ENCODE measurements at places on chromosomes 7 and 10.

- DNase-seq: no peak
These were observed 10.3 kb downstream of the TMEM106B start for GRCh38 chr7:12221414-12221813.

DNA sequence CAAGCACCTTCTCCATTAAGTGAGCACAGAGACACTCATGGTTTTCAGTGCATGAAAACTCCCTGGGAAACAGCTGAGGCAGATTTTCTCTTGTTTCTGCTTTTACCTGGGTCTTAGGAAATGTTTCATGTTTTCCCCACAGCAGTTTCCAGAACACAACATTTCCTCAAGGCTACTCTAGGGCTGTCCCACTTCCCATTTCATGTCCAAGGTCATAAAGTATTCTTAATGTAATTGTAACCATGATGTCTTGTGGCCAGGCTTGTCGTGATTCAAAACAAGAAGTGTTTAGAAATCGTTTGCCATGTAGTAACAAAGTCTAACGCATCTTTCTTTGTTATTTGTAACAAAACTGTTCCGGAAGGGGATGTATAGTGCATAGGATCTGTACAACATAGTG is 83.8 kb upstream of the NRP1 start:
- no peak for DNase-seq

- no peak for DNase-seq
These were observed 18.2 kb downstream of the POLR3A start for GRCh38 chr10:78011065-78011464.

- DNase-seq: no peak
These were observed 240.2 kb upstream of the NPSR1 start for GRCh38 chr7:34417781-34418180.

- DNase-seq: no peak
These were observed 33.2 kb upstream of the TCERG1L start for GRCh38 chr10:131344747-131345146.

DNA sequence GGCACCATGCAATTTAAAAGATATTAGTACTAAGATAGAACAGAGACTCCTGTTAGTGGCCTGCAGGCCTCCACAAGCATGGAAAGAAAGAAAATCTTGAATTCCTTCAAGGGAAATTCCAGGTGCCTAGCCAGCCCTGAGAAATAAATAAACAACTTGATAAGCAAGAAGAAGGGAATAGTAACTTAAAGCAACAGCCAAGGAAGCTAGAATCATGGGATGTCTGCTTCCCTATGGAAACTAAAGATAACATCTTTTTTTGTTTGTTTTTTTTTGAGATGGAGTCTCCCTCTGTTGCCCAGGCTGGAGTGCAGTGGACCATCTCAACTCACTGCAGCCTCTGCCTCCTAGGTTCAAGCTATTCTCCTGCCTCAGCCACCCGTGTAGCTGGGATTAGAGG is 128.6 kb downstream of the SKIDA1 start:
- DNase-seq: no peak

DNA sequence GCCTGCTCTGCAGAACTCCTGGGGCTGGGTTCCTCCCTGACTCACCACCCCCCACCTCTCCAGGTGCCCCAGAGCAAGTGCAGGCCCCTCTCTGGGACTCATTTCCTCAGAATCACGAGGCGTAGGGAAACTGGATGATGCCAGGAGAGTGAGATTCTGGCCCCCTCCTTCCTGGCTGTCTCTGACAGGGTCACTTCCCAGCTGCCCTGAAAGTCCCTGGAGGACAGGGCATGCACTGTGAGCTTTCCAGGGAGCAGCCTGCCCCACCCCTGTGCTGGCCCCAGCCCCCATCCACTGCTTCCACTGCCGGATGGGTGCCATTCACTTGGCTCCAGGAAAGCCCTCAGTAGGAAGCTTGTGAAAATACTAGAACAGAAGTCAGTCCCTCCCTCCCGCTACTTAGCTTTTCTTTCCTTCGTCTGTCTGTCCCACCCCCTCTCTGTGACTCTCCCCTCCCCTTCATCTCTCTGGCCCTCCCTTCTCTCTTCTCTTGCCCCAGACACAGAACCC is 10.4 kb downstream of the TACR2 start:
- peak; percentile 80 for DNase-seq

DNA sequence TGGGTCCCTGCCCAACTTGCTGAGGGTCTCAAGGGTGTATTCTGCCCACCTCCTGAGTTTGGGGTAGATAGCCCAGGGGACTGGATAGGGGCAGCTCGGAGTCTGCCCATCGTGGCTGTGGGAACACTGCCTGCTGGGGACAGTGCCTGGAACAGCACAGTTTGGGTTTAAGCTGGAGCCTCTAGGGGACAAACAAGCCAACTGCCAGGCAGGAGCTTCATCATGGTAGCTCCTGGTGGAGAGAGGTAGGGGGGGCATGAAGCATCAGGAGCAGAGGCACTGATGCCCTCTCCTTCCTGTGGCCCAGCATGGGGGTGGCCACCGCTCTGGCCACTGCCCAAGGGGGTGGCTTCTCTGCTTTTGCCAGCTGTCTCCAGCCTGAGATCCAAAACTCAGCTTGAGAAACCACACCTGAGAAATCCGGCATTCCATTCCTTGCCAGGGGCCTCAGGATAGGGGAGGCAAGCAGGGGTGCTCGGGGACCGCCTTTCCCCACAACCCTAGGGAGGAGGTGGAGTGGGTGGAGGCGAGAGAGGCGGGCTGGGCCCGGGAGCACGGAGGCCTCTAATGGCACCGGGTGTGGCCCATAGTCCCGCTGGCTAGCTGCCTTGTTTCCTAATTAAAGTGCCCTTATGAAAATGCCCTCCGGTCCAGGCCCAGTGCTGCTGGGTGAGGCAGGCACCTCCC is 47.6 kb downstream of the UNC5B start:
- no peak for DNase-seq

DNA sequence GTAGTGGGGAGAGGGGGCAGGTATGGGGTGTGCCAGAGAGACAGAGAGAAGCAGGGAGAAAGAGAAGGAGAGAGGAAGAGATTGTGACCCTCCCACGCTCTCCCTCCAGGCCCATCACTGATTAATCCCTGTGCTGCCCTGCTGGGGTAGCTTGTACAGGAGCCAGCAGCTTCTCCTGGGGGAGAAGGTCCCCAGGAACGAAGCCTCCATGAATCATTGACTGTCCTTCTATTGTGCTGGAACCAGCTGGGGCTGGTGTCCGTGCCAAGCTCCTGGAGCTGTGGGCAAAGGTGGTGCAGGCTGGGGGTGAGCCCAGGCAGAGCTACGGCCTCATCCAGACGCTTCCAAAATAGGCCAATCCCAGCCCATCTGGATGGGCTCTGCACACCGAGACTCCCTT is 20.9 kb downstream of the AQP1 start:
- no peak for DNase-seq

GRCh38 chr10:43820663-43821062 is 172.0 kb upstream of the ZNF32 start:
- no peak for DNase-seq

- no peak for DNase-seq
These were observed 112.0 kb downstream of the PDE1C start for GRCh38 chr7:31958226-31958625.

DNA sequence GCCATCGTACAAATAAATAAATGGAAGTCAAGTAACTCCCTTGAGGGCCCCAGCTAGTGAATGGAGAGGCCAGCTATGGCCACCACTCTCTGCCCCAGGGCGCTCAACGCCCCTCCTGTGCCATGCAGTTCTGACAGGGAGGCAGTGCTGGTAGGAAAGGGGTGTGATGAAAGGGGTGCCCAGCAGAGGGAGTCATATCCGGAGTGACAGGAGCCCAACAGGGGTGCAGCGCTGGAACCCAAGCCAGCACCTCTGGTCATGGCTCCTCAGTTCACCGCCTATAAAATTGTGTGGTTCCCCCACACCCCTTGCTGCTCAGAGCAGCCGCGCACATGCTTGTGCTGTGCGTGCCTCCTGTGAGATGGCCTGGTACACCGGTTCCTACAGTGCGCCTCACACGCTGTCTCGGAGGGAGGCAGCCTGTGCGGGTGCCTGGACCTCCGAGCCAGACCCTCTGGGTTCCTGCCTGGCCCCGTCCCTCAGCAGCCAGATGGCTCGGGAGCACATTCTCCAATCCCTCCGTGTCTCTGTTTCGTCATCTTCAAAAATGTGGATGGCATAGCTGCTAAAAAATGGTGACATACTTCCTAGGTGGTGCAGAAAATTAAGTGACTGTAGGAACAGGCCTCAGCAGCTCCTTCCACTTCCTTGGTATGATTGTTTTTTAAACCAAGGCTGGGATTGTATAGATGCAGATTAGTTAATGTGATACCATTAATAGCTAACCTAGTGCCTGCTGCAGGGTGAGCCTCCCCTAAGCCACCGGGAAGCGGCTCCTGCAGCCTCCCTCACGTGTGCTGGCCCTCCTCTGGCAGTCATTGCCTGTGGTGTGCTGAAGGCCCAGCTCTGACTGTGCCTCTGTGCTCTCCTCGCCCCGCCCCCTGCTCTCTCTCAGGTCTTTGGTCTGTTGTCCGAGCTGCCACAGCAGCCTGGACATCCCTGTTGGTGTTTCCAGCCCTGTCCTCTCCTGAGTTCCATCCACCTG is 125.8 kb downstream of the EGFR start:
- DNase-seq: no peak

- no peak for DNase-seq
These were observed 154.9 kb downstream of the SDHAF3 start for GRCh38 chr7:97272237-97272975.

DNA sequence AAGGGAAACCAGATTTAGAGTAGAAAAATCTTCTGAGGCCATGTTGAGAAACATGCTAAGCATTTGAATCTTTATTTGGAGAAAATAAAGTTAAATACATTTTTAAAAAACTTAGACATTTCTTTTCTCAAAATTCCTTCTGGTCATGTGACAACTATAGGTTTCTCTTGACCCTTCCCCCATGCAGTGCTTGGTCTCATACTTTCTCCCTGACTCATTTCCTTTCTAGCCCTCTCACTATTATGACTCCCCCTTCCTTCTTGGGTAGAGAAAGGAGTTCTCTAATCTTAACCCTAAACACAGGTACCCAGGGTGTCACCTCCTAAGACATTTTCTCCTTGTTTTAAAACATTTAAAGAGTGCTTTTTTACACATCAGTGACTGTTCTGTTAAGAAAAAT is 179.5 kb upstream of the TMEM106B start:
- peak; percentile 37 for DNase-seq

DNA sequence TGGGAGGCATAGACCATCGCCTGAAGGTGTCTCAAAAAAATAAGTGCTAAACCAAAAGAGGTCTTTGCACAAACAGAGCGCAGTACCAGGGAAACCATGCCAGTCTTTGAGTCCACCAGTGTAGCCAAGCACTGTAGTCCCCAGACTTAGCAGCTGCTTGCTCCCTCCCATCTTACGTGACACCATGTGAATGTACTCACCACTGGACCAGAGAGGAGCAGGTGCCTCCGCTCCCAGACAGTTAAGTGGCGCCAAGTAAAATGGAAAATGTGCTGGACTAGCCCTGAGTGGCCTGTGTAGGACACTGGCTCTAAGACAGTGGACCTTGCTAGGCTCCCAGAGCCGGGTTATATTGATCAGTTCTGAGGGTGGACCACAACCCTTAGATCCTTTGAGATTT is 47.7 kb upstream of the PLEKHA1 start:
- DNase-seq: no peak

- DNase-seq: peak; percentile 25
These were observed 2.5 kb downstream of the TCF7L2 start for GRCh38 chr10:112952282-112953173.

DNA sequence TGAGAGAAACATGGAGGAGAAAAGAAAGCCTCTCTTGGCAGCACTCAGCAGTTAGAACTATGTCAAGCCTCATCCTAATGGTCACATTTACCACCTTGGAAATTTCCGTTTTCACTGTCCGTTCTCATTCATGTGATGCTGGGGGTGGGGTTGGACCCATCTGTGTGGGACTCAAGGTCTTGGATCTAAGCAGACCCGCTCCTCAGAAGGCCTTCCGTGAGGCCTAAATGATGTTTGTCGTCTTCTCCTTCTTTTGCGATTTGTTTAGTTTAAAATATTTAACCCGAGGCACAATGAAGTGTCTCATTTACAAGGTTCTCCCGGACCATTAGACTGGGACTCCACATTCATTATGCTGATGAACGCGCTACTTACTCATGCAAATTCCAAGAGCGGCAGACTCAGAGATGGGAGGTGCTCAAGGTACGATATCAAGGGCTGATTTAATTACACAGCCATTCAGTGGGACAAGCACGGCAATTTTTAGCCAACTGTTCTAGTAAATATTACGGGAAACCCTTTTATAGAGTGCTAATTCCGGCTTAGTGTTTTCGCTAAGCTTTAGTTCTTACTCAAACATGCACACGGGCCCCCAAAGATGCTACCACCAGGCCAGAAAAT is 109.1 kb upstream of the EFCAB10 start:
- no peak for DNase-seq

GRCh38 chr7:27750316-27750715 is 10.4 kb downstream of the TAX1BP1 start:
- DNase-seq: no peak

DNA sequence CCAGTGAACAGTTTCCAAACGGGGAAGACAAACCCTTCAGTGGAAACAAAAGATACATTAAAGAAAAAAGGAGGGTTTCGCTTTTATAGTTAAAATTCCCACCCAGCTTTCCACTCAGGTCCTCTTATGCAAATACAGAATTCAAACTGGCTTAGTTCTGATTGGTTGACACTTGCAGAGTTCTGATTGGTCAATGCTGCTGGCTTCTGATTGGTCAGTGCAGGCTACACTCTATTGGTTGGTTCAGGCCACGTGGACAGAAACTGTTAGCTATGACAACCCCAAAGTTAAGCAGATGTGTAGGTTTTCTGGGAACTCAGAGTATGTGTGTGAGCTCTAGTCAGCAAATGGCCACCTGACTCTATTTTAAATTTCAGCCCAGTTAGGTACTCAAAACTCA is 80.0 kb downstream of the FBXL13 start:
- no peak for DNase-seq

DNA sequence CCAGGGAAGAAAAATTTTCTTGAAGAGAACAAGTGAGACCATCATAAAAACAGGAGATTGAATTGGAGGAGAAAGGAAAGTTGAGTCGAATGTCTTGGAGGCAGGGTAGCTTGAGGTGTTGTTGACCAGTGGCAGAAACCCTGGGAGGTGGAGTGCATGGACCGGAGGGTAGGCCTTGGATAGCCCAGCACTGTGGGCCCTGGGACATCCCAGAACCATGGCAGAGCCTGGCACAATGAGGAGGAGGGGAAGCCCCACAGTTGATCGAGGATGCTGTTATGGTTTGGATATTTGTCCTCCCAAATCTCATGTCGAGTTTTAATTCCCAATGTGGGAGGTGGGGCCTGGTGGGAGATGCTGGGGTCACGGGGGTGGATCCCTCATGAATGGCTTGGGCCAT is 157.1 kb downstream of the ITGA8 start:
- DNase-seq: no peak

GRCh38 chr10:121452581-121452980 is 145.7 kb downstream of the FGFR2 start:
- no peak for DNase-seq

- peak; percentile 90 for DNase-seq
These were observed 337.7 kb upstream of the NPVF start for GRCh38 chr7:25565949-25566348.

DNA sequence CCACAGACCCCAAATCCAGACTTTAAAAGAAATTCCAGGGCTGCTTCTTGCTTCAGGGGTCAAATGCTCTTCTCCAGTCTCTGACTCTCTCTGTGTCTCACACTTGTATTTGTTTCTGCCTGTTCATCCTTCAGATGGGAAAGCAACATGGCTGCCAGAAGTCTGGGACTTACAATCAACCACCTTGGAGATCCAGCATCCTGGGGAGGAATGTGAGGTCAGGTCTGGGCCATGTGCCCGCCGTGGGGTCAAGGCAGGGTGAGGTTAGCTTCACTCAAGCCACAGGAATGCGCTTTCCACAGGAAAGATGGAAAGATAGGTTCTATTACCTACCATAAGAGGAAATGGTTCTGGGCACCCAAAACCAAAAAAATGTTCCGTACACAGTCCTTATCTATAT is 34.3 kb upstream of the NPVF start:
- DNase-seq: peak; percentile 60

Data from HT-29 (cell line).